NK-92 treated with Interleukin-12 subunit alpha and Interleukin-12 subunit beta, amount 100 ng/mL, for 24 hours (cell line): ENCODE measurements at places on chromosomes 5 and 9.

DNA sequence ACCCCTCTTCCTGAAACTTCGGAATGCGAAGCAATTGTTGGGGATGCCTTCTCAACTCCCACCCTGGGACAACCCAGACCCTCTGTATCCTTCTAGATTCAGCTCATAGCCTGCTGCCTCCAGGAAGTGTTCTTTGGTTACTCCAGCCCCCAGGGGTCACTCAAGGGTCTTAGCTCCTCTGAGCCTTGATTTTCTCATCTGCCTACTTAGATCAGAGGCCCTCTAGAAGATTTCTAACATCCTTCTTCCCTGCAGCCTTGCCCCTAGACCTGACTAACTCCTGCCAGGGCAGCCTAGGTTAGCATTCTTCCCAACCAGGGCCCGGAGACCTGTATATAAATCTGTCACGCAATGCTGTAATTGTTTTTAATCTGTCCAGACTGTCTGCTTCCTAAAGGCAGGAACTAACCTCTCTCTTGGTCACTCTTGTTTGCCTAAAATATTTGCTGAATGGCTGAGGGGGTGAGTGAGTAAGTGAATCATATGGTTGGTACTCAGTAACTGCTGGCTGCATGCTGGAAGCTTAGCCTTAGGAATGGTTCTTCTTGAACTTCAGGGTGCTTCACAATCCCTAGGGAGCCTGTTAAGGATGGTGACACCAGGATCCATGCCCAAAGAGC lies 8.2 kb downstream of the GALNT10 start:
- no peak for DNase-seq

GRCh38 chr5:97547999-97548738 lies 365.1 kb upstream of the RIOK2 start:
- no peak for DNase-seq

DNA sequence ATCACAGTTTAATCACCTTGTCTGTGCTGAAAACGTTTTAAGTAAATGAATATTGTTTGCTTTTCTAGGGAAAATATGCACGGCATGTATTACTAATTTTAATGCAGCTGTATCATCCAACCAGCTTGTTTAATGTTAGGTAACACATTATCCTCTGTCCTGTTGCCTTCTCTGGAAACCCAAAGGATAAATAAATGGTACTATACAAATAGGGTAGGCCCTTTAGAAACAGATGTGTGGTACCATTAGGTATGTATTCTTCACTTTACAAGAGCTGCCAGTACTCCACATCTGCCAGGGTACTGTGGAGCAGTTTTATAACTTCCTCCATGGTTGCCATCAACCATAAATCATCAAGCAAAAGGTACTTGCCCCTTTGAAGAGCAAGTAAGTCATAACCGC lies 42.9 kb downstream of the FAF2 start:
- no peak for DNase-seq

GRCh38 chr9:74953235-74953751 lies 581 bp upstream of the C9orf40 start:
- DNase-seq = no peak

- no peak for DNase-seq
Observed at GRCh38 chr5:174550026-174550425, 174.4 kb upstream of the MSX2 start.

DNA sequence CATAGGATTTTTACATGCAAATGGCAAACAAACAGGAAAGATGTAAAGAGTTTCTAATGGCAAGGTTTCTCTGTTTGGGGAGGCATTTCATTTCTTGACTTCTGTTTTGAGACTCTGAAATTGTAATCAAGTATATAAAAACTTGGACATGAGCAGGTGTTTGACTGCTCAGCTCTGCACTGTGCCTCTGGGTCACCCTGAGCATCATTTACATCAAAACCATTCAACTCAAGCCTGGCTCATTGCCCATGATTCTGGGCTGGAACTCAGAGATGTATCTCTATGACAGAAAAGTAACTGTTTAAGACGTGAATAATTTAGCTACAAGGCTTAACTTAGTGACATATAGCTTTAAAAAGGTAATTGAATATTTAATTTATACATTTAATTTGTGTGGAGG lies 1402.4 kb upstream of the NUDT12 start:
- no peak for DNase-seq
